ENCODE measurements at places on chromosomes 2 and 18.

- H3K4me3 ChIP-seq = no peak overlapping the region
- H3K36me3 ChIP-seq = no peaks in the 10 kb centered on the region
- no peaks in the 10 kb centered on the region for H3K27me3 ChIP-seq
- H3K4me1 ChIP-seq = no peaks in the 10 kb centered on the region
- no peak overlapping the region for H3K27ac ChIP-seq
- DNase-seq = no peak
Observed at GRCh38 chr2:33365264-33365970, 111.0 kb upstream of the RASGRP3 start.

GRCh38 chr2:4715065-4715464, 977.1 kb upstream of the SOX11 start:
- H3K4me1 ChIP-seq = no peaks in the 10 kb centered on the region
- no peaks in the 10 kb centered on the region for H3K27me3 ChIP-seq
- H3K27ac ChIP-seq = no peak overlapping the region

- DNase-seq = no peak
- peaks cover 6% of the 10 kb centered on the region for H3K36me3 ChIP-seq
- peaks cover 56% of the 10 kb centered on the region for H3K4me1 ChIP-seq
- H3K27me3 ChIP-seq = no peaks in the 10 kb centered on the region
Observed at GRCh38 chr2:201152999-201153815, 29.7 kb upstream of the CASP10 start.

- no peaks in the 10 kb centered on the region for H3K4me1 ChIP-seq
- H3K27me3 ChIP-seq = no peaks in the 10 kb centered on the region
- no peak overlapping the region for H3K4me3 ChIP-seq
- H3K36me3 ChIP-seq = no peaks in the 10 kb centered on the region
- DNase-seq = no peak
- H3K27ac ChIP-seq = no peak overlapping the region
Observed at GRCh38 chr2:27833931-27834330, 56.3 kb downstream of the RBKS start.

- peak overlapping the region; percentile 96 for H3K27ac ChIP-seq
- H3K36me3 ChIP-seq = no peaks in the 10 kb centered on the region
- H3K4me1 ChIP-seq = peaks cover 33% of the 10 kb centered on the region
- DNase-seq = peak; percentile 93
Observed at GRCh38 chr18:74517236-74517630, 17.1 kb upstream of the CNDP1 start.

DNA sequence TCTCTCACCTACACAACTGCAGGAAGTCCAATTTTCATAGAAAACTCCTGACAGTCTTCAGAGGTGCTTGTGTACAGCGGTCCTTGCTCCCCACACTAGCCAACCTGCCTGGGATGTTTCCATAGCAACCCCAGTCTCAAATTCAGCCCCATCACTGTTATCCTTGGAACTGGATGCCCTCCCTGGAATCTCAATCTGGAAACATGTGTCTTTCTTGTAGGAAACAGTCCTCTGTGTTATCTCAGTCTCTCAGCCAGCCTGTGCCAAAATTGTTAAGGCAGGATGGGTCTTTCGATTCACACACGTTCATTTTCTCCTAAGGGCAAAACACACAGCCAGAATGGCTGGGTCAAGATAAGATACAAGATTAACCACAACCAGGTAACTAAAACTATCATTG, 295.5 kb upstream of the RND3 start:
- DNase-seq = no peak
- no peaks in the 10 kb centered on the region for H3K4me1 ChIP-seq
- H3K4me3 ChIP-seq = no peak overlapping the region

GRCh38 chr2:159124441-159124911, 156.0 kb downstream of the TANC1 start:
- no peak overlapping the region for H3K4me3 ChIP-seq
- no peaks in the 10 kb centered on the region for H3K27me3 ChIP-seq
- peak; percentile 55 for DNase-seq
- H3K4me1 ChIP-seq = peaks cover 31% of the 10 kb centered on the region
- peak overlapping the region; percentile 87 for H3K27ac ChIP-seq

GRCh38 chr2:110748489-110748867, 16.1 kb downstream of the ACOXL start:
- H3K4me3 ChIP-seq = no peak overlapping the region
- DNase-seq = no peak
- peaks cover 38% of the 10 kb centered on the region for H3K4me1 ChIP-seq
- no peak overlapping the region for H3K27ac ChIP-seq

DNA sequence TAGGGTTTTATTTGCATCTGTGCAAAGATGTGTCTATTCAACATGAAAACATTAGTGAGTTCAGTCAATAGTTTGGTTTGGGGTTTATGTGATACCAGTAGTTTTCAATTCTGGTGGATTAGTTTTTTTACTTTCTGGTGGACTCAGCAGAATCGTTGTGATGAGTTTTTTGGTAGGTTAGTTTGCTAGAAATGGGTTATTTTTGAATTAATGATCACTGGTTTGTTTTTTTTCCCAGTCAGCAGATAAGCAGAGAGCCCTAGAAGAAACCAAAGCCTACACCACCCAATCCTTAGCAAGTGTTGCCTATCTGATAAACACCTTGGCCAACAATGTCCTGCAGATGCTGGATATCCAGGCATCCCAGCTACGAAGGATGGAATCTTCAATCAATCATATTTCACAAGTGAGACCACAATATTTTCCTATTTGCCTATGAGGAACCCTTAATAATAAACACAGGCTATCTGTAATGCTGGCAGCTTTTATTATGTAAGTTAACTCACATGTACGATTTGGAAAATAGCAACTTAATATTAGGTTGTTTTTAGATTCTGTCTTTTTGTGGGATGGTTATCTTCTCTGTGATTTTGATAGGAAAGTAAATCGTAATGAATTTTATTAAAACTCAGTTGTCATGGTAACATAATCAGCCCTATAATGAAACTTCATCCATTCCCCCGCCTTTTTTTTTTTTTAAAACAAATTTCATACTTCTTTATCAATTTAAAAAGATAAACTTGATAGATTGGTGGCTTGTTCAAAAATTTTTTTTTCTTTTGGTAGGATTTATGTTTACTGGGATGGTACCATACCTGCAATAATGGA, 38.7 kb downstream of the ABI2 start:
- no peaks in the 10 kb centered on the region for H3K4me1 ChIP-seq
- H3K36me3 ChIP-seq = no peaks in the 10 kb centered on the region
- H3K27ac ChIP-seq = no peak overlapping the region

DNA sequence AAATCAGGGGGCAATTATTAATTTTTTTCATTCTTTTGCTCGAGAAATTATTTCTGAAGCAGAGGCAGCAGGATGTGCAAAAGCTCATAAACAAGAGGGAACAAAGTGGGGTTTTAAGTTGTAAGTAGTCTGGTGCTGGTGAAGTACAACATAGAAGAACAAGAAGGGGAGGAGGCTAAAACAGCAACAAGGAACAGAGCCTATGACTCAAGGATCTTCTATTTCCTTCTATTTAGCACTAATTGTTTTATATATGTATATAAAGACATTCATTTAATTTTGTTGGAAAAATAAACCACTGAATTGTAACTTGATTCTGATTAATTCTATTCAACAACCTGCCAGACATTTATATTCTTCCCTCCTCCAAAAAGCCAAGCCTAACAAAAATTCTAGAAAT, 35.0 kb downstream of the YES1 start:
- no peak for DNase-seq
- peaks cover 33% of the 10 kb centered on the region for H3K4me1 ChIP-seq
- no peaks in the 10 kb centered on the region for H3K36me3 ChIP-seq
- no peak overlapping the region for H3K27ac ChIP-seq

DNA sequence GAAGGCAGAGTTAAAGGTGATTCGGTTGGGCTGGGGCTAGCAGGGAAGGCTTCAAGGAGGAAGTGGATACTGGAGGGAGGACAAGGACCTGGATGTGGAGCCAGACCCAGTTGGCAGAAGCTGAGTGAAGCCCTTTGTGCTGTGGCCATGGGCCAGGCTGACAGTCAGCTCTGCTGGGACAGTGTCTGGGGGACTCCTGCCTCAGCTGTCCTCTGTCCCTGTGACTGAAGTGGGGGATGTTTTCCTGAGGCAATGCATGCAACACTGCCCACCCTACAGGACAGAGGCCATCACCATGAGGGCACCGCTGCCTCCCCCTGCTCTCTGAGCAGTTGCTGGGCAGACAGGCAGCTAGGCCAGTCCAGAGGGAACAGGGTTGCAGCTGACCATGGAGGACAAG, 40.0 kb downstream of the ST8SIA5 start:
- no peak overlapping the region for H3K4me3 ChIP-seq
- H3K4me1 ChIP-seq = no peaks in the 10 kb centered on the region
- no peaks in the 10 kb centered on the region for H3K36me3 ChIP-seq
- no peak for DNase-seq

GRCh38 chr18:54043484-54044251, 180.8 kb downstream of the MBD2 start:
- H3K27me3 ChIP-seq = no peaks in the 10 kb centered on the region
- no peak for DNase-seq

- no peak overlapping the region for H3K27ac ChIP-seq
- no peak for DNase-seq
- H3K4me3 ChIP-seq = no peak overlapping the region
- H3K27me3 ChIP-seq = no peaks in the 10 kb centered on the region
- H3K36me3 ChIP-seq = no peaks in the 10 kb centered on the region
Observed at GRCh38 chr2:160261732-160262131, 61.7 kb upstream of the ITGB6 start.

DNA sequence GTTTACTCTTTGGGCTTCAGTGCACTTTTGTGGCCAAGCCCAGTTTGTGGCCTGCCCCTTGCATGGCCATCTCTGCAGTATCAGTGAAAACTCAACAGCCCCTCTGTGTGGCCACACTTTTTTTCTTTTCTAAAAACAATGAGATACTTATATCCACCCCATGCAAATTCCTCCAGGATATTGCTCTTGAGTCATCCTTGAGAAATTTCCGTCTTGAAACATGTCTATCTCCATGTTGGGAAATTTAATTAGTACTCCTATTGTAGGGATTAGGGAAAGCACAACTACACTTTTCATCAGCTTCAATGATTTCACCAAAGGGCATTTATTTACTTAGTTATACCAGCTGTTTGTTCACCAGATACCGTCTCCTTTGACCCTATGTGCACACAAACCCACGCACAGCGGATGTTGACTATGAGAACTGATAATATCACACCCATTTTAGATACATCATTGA, 993.1 kb downstream of the TSN start:
- DNase-seq = peak; percentile 11
- no peak overlapping the region for H3K4me3 ChIP-seq
- H3K36me3 ChIP-seq = no peaks in the 10 kb centered on the region
- no peaks in the 10 kb centered on the region for H3K4me1 ChIP-seq
- no peaks in the 10 kb centered on the region for H3K27me3 ChIP-seq

DNA sequence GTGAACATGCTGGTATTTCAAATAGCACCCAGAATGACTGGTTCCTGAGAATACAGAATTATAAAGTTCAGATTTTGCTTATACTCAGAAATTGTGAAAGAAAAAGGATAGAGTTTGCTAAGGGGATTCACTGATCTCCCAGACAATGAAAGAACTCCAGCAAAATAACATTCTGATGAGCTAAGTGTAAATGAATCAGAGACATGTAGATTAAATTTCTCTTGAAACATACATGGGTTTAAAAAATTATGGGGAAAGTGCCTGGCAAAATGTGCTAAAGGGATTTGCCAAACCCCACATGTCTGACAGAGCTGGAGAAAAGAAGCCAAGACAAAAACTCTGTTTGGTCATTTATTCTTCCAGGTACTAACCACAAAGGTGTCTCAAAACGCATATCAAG, 116.3 kb downstream of the FTCDNL1 start:
- no peak overlapping the region for H3K27ac ChIP-seq
- no peaks in the 10 kb centered on the region for H3K27me3 ChIP-seq
- H3K4me3 ChIP-seq = no peak overlapping the region
- DNase-seq = no peak
- H3K36me3 ChIP-seq = no peaks in the 10 kb centered on the region

GRCh38 chr2:233817361-233817911, 36.9 kb downstream of the HJURP start:
- DNase-seq = no peak
- H3K27me3 ChIP-seq = no peaks in the 10 kb centered on the region
- H3K4me1 ChIP-seq = no peaks in the 10 kb centered on the region
- H3K27ac ChIP-seq = no peak overlapping the region
- H3K4me3 ChIP-seq = no peak overlapping the region

DNA sequence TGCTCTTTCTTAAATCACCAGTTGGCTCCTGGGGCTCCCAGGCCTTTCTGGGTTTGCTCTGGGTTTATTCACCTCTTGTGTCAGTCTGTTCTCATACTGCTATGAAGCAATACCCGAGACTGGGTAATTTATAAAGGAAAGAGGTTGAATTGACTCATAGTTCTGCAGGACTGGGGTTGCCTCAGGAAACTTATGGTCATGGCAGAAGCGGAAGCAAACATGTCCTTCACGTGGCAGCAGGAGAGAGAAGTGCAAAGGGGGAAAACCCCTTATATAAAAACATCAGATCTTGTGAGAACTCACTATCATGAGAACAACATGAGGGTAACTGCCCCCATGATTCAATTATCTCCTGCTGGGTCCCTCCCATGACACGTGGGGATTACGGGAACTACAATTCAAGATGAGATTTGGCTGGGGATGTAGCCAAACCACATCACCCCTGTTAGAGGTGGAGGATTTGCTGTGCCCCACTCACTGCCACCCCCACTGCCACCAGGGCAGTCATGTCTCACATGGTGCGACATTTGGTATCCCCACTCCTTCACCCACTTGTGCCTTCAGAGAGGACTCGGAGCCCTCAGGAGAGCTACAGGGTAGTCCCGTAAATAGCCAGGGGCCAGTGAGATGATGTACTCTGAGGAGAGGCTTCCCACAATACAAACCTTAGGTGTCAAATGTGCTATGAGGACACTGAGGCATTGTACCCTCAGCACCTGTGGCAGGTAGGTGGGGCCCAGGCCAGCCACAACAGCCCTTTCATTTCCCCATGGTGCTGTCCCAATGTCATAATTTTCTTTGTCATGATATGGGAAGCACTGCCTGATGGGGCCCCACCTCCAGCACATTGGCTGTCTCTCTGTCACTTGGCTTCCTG, 35.7 kb downstream of the CDC42EP3 start:
- H3K4me3 ChIP-seq = no peak overlapping the region
- H3K27me3 ChIP-seq = no peaks in the 10 kb centered on the region
- H3K36me3 ChIP-seq = no peaks in the 10 kb centered on the region

GRCh38 chr2:30259827-30260679, 28.7 kb downstream of the LBH start:
- H3K4me3 ChIP-seq = no peak overlapping the region
- H3K27me3 ChIP-seq = no peaks in the 10 kb centered on the region
- DNase-seq = no peak
- H3K36me3 ChIP-seq = no peaks in the 10 kb centered on the region
- peak overlapping the region; percentile 2 for H3K27ac ChIP-seq

- no peaks in the 10 kb centered on the region for H3K4me1 ChIP-seq
- H3K4me3 ChIP-seq = no peak overlapping the region
- no peaks in the 10 kb centered on the region for H3K27me3 ChIP-seq
- DNase-seq = no peak
- no peak overlapping the region for H3K27ac ChIP-seq
- no peaks in the 10 kb centered on the region for H3K36me3 ChIP-seq
Observed at GRCh38 chr18:24019641-24020331, 5.2 kb downstream of the TTC39C start.

GRCh38 chr2:19706332-19706731, 195.5 kb downstream of the TTC32 start:
- no peaks in the 10 kb centered on the region for H3K27me3 ChIP-seq
- no peak overlapping the region for H3K27ac ChIP-seq
- DNase-seq = no peak
- H3K4me1 ChIP-seq = no peaks in the 10 kb centered on the region
- H3K36me3 ChIP-seq = no peaks in the 10 kb centered on the region
- no peak overlapping the region for H3K4me3 ChIP-seq

All from Caco-2 (cell line).